BE2C (cell line): ENCODE measurements at places on chromosomes 6 and 20.

DNA sequence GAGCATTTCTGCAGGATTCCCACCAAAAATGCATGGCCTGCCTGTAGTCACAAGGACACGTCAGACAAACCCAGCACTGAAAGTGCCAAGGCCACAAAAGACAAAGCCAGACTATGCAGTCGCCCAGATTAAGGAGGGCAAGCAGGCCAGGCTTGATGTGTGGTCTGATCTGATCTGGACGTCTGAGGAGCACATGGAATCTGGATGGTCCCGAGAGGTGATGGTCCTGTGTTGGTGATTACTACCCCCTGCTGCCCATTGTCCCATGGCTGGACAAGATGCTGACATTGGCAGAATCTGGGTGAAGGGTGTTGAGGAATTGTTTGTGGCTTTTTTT, 17.1 kb downstream of the NPEPL1 start:
- DNase-seq = no peak

DNA sequence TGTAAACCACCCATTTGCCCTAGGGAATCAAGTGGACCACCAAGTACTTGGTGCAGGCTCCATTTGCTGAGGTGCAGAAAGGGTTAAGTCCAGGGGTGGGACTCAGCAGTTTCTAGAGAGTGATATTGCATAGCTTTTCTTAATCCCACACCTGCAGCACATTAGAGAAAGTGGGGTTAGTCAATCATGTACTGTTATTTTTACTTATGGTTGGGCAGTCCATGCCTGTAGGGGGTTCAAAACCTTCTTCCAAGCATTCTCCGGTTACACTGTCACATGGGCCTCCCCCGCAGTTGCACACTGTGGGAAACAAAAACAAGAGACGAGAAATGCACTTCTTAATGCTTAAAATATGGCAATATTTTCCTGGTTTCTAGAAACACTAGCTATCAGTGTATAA, 65.5 kb downstream of the LAMA4 start:
- no peak for DNase-seq

- DNase-seq = peak; percentile 65
Observed at GRCh38 chr6:75204217-75204958, 1.5 kb downstream of the COL12A1 start.

DNA sequence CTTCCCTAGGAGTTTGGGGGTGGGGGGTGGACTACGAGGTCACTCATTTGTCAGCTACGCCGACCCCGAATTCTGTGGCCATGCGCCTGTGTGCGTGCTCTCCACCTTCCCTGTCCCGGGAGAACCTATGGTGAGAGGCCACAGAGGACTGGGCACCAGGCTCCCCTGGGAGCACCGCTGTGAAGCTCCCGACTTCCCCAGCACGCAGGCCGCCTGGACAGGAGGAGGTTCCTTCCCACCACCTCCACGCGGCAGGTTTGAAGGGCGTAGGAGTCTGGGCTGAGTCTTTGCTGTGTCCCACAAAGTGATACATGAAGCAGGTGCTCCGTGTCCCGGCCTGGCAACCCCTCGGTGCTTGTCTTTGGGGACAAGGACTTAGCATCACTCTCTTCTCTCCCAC, 107.2 kb downstream of the CDH4 start:
- DNase-seq = no peak

GRCh38 chr20:39986173-39986904, 702.7 kb downstream of the MAFB start:
- peak; percentile 35 for DNase-seq

- no peak for DNase-seq
Observed at GRCh38 chr20:32567384-32568178, 17.6 kb downstream of the NOL4L start.

- DNase-seq = no peak
Observed at GRCh38 chr6:65706436-65706835, 590 bp downstream of the EYS start.

DNA sequence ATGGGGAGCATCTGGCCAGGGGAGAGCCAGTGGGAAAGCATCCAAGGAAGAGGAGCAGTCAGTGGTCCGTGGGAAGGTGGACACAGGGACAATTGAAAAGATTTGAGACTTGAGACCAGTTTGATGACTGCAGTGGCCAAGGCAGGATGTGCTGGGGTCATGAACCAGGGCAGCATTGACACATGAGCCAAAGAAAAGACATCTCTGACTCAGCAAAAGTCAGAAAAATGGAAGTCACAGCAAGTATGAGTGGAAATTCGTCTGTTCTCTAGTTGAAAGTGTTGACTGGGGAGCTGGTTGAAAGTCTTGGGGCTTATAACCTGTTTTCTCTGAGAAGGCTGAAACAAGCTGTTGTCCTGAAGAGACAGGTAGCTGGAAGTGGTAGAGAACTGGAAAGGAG, 31.3 kb downstream of the RAB22A start:
- DNase-seq = no peak

GRCh38 chr6:123016431-123017103, 20.5 kb downstream of the CLVS2 start:
- DNase-seq = no peak

GRCh38 chr6:56549014-56549413, 93.7 kb downstream of the DST start:
- DNase-seq = no peak

GRCh38 chr20:60087563-60088105, 129.4 kb downstream of the CDH26 start:
- DNase-seq = no peak

GRCh38 chr6:145420599-145420998, 314.7 kb downstream of the EPM2A start:
- no peak for DNase-seq

DNA sequence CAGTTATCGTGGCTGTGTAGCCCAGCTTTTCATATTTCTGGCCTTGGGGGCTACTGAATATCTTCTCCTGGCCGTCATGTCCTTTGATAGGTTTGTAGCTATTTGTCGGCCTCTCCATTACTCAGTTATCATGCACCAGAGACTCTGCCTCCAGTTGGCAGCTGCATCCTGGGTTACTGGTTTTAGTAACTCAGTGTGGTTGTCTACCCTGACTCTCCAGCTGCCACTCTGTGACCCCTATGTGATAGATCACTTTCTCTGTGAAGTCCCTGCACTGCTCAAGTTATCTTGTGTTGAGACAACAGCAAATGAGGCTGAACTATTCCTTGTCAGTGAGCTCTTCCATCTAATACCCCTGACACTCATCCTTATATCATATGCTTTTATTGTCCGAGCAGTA, 475 bp downstream of the OR2B6 start:
- no peak for DNase-seq

DNA sequence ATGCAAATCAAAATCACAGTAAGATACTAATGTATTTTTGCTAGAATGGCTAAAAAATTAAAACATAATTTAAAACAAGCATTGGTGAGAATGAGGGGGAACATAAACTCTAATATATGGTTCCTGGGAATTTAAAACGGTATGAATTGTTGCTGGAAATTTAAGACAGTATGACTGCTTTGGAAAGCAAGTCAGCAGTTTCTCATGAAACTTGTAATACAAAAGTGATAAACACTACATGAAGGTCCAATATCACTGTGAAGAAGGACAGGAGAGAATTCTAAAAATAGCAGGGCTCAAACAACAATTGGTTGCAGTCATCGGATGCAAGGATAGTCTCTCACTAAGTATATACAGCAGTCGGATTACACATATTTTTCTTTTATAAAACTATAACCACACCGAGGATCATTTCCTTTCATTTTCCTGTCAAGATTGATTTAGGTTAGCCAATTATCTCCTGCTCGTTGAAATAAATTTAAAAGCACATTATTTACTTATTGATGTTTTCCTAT, 18.5 kb upstream of the PRSS16 start:
- no peak for DNase-seq

- no peak for DNase-seq
Observed at GRCh38 chr6:30175765-30176164, 12.4 kb downstream of the TRIM15 start.

DNA sequence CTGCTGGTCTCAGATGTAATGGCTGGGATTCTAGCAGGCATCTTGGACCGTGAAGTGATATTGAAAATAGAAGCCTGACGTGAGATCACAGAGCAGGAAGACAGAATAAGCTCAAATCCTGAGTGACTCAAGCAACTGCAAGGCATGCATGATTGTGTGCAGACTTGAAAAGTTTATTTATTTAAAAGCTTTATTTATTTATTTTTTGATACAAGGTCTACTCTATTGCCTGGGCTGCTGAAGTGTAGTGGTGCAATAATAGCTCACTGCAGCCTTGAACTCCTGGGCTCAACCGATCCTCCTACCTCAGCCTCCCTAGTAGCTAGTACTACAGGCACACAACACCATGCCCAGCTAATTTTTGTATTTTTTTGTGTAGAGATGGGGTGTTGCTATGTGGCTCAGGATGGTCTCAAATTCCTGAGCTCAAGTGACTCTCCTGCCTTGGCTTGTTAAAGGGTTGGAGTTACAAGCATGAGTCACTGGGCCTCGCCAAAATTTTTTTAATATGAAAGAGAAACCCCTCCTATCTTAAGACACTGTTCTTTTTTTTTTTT, 40.1 kb upstream of the RNF144B start:
- DNase-seq = no peak

DNA sequence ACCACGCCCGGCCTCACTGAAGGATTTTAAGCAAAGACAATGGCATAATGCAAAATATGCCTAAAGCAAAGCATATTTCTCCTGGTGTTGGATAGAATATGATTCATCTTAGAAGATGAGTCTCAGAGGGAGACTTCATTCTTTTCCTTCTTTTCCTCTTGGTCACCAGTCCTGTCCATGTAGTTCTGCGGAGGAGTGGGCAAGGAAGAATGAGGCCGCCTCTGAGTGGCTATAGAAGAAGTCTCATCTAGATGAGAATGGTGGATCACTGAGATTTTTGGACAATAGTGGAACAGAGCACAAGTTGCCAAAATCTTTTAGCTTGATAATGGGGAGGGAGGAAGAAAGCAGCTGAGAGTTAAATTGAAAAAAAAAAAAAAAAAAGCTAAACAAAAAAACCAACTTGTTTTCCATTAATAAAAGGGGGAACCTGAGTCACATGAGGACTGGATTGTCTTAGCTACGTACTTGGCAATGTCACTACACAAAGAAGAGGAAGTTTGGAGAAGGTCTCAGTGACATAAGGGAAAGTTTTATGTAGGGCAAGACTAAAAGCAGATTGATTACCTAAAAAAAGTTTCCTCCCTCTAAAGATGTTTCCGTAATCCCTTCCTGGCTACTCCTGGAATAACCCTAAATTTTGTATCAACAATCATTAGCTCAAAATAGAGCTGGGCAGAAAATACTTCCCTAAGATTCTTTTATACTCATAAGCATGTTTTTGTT, 6.0 kb downstream of the CD83 start:
- no peak for DNase-seq

- no peak for DNase-seq
Observed at GRCh38 chr20:62816884-62817873, at the start of gene COL9A3. Gene COL9A3 (plus strand): TSS chr20:62817050. CDS start chr20:62817065, 15 bp downstream.

DNA sequence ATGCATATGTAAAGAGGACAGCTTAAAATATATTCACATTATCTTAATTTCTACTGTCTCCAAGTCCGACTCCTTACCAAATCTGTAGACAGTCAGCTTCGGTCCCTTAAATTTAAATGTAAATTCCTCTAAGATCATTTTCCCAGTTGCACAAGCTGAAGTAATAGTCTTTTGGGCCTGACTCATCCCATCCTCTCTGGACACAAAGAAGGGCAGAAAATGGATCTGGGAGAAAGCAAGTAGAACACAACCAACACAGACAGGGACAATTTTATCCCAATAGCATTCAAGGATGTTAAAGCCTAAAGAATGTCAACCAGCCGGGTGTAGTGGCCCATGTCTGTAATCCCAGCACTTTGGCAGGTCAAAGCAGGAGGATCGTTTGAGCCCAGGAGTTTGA, 228.3 kb downstream of the ARHGAP18 start:
- DNase-seq = no peak

DNA sequence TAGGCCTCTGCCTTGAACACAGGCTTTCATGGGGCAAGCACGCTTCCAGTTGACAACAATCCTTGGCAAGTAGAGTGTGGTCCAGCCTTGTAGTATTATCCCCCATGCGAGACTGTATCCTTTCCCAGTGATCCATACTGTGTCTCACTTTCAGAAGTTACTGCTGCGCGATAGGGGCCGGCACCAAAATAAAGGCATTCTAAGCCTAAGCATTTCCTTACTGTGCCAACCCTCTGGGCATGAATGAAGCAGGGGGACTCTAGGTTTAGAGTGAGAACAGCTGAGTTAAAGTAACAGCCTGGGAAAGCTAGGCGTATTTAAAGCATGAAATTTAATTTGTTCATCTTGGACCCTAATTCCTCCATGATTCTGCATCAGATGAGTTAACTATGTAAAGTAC, 39.4 kb downstream of the CD164 start:
- no peak for DNase-seq

DNA sequence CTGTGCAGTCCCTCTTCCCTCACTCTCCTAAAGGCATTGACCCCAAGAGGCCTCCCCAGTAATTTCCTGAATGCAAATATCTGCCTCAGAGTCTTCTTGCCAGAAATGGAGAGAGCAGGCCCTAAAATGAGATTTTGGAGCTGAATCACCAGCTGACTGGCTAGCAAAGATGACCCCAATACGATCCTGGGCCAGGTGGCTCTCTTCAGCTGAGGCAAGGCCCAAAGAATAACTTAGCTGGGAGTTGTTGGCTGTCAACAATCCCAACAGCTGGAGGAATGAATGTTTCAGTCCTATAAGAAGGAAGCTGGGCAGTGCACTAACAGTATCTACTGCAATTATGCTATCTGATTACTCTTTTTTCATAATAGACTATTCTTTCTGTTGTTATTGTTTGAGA, 37.2 kb upstream of the VGLL2 start:
- no peak for DNase-seq

- DNase-seq = no peak
Observed at GRCh38 chr20:59159493-59160376, 3.9 kb upstream of the ZNF831 start.

GRCh38 chr6:107398001-107398400, 61.4 kb downstream of the PDSS2 start:
- DNase-seq = no peak

- no peak for DNase-seq
Observed at GRCh38 chr6:80437221-80437620, 330.8 kb downstream of the BCKDHB start.

GRCh38 chr6:27679964-27680694, 207.2 kb upstream of the ZNF184 start:
- no peak for DNase-seq

- no peak for DNase-seq
Observed at GRCh38 chr20:39097889-39098288, 135.7 kb downstream of the DHX35 start.

DNA sequence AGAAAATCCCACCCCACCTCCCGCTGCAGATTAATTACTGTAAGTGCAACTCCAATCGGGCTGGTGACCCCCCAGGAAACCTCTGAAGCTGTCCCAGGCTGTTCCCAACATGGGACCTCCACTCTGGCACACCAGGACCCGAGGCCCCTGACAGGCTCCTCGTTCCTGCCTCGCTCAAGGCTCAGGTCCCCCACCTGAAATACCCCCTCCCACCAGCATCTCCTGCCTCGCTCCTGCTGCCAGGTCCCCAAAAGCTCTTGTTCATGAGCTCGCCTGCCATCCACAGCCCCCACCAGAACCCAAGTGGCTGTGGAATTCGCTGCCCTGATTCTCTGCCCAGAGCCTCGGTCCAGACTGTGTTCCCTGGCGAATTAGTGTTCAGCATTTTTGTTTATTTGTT, 26.1 kb downstream of the NPEPL1 start:
- no peak for DNase-seq
